ENCODE measurements at places on chromosomes 12 and 14.

GRCh38 chr12:107622001-107622400 lies 63.6 kb upstream of the PWP1 start:
- DNase-seq = no peak

GRCh38 chr12:101862245-101862644 lies 15.1 kb upstream of the DRAM1 start:
- no peak for DNase-seq

DNA sequence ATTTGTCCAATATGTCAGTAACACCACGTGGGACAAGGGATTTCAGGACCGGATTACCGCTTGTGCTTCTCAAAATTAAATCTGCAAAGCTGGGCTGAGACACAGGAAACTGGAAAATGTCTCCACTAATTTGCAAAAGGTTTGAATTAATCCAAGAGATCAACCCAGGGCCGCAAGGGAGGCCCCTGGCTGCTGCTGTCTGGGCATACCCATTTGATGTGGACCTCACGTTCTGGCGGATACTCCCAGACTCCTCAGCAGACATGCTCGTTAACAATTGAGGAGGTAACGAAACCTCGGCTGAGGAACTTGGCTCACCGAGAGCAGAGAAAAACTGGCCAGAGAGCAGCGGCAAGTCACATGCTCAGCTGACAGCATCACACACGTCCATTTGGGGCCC lies 180.6 kb downstream of the SLC15A4 start:
- DNase-seq = no peak

GRCh38 chr14:79783041-79783440 lies 428.3 kb downstream of the DIO2 start:
- DNase-seq = no peak

DNA sequence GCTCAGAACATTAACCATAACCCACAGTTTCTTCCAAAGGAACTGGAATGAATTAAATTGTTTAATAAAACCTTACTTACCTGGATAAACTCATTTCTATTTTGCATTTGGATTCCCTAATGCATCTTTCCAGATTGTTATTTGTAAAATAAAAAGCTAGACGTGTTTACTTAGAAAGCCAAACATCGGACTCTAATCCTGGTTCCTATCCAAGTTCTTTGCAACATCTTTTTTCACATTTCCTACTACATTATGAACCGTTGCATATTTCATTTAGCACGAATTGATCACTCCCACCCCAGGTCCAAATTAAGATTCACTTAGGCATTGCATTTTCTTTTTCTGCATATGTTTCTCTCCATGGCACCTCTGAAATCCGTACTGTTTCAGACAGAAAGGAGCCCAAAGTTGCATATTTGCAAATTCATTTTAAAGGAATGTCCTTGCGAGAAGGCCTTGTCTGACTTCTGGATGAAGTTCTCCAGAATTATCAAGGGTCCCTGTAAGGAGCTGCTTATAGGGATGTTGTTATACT lies 164.4 kb upstream of the GSC start:
- no peak for DNase-seq
